ENCODE measurements at places on chromosomes 6 and 20. TPM values are rescaled to one million over a fixed set of nuclear protein-coding genes. Genes with fewer than 3 reads are reported as not detected.

Gene CST4
- not detected for total RNA-seq

Gene ADGRF5
- not detected for total RNA-seq

DNA sequence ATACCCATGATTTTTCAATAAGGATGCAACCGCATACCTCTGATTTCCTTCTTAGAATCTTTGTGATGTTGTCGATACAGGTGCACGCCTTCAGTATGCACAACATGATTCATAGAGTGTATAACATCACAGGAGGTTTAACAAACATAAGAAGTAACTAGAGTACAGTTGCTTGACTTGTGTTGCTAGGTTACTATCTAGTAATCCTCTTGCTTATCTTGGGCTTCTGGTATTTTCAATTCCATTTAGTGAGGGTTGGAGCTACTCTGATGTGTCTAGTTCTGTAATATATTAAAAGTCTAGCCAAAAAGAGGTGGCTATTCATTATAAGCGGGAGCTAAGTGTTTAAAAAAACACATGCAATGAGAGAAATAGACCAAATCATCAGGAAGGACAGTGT, 85.5 kb upstream of the TENT5A start:
- no peaks in the 10 kb centered on the region for H3K4me1 ChIP-seq
- DNase-seq = no peak
- no peaks in the 10 kb centered on the region for H3K36me3 ChIP-seq
- H3K27ac ChIP-seq = no peak overlapping the region

- DNase-seq = no peak
- peaks cover 3% of the 10 kb centered on the region for H3K36me3 ChIP-seq
- H3K27ac ChIP-seq = no peak overlapping the region
- peaks cover 3% of the 10 kb centered on the region for H3K4me1 ChIP-seq
Observed at GRCh38 chr6:143155681-143156080, 95.0 kb downstream of the AIG1 start.

Gene DCBLD1
- 1.4 TPM for total RNA-seq

Gene DOP1A
- total RNA-seq = 19.2 TPM

DNA sequence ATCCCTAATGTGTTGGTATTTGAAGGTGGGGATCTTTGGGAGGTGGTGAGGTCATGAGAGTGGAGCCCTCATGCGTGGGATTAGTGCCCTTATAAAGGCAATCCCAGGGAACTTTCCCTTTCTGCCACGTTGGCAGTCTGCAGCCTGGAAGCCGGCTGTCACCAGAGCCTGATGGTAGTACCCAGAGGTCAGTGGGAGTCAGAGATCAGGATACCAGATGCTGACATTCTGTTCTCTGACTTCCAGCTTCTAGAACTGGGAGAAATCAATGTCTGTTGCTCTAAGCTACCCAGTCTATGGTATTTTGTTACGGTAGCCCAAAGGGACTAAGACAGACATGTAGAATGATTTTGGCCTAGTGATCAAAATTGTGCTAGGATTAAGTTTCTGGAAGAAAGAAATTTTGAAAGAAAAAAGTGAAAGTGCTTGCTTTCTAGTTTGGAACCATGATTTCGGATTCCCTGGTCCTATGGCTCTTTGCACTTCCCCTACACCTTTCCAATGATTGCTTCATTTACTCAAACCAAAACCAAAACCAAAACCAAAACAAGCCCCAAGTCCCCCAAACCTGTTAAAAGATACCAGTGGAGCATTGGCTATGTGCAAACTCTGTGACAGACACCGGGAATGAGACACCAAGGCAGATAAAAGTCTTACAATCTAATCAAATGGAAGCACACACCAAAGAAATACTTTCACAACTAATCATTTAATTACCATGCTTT, 173.7 kb upstream of the ZNF217 start:
- no peak for DNase-seq
- no peaks in the 10 kb centered on the region for H3K27me3 ChIP-seq
- H3K4me1 ChIP-seq = peaks cover 2% of the 10 kb centered on the region
- H3K27ac ChIP-seq = no peak overlapping the region
- H3K36me3 ChIP-seq = no peaks in the 10 kb centered on the region
- no peak overlapping the region for H3K4me3 ChIP-seq

DNA sequence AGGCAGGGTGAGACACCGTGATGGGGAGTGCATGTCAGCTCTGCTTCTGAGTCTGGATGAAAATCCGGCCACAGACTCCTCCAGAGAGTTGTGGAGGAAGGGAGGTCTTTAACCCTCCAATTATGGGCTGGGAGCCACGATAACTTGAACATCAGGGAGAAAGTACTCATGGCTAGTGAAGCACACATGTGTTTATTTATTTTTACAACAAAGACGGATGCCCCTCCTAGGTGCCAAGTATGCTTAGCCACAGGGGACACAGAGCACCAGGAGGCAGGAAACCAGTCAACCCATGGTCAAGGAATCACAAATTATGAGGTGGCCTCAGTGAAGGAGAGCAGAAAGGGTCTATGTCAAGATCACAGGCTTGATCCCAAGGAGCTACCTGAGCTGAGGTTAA, 54.1 kb downstream of the ZNF217 start:
- H3K27me3 ChIP-seq = no peaks in the 10 kb centered on the region
- H3K4me3 ChIP-seq = no peak overlapping the region
- no peaks in the 10 kb centered on the region for H3K4me1 ChIP-seq
- DNase-seq = no peak
- H3K27ac ChIP-seq = no peak overlapping the region
- H3K36me3 ChIP-seq = peaks cover 4% of the 10 kb centered on the region

DNA sequence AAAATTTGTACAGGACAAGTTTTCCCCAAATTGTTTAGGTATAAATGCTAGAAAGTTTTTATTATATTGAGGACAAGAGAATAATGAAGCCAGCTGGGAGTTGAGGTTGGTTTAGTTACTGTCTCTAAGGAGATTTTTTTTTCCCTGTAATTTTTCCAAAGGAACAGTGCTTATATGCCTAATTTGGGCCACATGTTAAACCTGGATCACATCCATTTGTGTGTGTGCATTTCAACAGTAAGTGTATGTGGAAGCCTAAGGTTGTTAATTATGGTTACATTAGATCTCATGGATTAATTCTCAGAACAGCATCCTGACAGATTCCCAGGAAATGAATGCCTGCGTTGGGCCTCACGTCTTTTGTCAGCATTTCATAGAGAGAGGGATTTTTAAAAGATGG, 4.5 kb downstream of the IGF2R start:
- DNase-seq = no peak
- peak overlapping the region; percentile 57 for H3K27ac ChIP-seq
- H3K4me3 ChIP-seq = no peak overlapping the region

DNA sequence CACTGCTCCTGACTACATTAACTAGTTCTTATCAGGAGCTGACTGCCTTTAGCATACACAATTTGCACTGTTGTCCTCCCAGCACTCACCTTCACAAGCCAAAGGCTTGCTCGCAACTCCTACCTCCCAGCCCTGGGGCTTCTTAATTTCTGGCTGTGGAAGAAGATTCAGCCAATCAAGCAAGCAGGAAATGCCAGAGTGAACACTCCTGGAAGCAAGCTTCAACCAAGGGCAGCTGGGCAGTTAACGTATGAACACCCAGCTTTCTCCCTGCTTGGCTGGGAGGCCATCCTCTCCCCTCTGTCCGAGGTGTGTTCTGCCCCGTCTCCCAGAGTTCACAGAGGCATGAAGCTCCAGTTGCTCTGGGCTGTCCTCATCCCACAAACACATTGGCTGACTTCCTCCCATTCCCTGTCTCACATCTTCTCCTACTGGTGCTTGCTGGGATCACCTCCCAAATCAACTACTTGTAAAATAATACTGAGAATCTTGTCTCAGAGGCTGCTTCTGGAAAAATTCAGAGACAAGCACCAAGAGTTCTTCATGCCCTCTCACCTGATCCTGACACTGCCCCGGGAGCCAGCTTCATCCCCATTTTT, 15.3 kb upstream of the SRSF6 start:
- no peak overlapping the region for H3K27ac ChIP-seq
- H3K27me3 ChIP-seq = peaks cover 20% of the 10 kb centered on the region
- H3K4me3 ChIP-seq = no peak overlapping the region
- no peak for DNase-seq
- H3K36me3 ChIP-seq = no peaks in the 10 kb centered on the region
- peaks cover 2% of the 10 kb centered on the region for H3K4me1 ChIP-seq

DNA sequence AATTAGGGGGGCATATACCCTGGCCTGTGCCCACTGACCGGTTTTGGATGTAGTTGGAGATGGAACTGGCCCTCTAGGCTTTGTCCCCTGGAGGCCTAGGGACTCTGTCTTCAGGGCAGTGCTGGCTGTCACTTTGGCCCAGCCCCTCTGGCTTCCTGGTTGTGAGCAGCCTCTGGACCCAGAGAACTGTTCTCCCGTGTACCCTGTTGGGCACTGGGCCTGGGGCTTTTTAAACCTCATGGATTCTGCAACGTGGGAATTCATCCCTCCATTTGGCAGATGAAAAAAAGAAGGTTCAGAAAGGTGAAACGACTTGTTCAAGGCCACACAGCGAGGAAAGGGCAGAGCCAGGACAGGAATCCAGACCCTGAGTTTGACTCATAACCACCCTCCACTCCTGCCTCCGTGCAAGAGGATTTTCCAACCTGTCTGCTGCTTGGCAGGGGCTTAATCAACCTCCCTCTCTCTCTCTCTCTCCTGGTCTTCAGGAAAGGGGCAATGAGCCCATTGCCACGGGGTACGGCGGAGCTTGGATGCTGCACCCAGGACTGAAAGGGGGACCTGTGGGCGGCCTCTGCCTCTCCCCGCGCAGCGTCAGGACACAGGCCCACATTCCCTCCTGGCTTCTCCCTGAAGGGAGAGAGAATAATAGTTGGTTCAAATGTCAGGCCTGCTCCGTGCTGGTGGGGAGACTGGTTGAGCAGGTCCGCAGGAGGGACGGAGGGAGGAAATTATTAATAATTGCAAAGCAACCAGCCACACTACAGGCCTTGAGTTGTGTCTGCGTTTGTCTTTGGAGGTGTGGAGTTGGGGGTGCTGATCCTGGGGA, 56.0 kb downstream of the CEBPB start:
- H3K36me3 ChIP-seq = no peaks in the 10 kb centered on the region
- DNase-seq = no peak
- H3K27ac ChIP-seq = no peak overlapping the region
- peaks cover 11% of the 10 kb centered on the region for H3K27me3 ChIP-seq
- H3K4me1 ChIP-seq = peaks cover 4% of the 10 kb centered on the region

- peak overlapping the region; percentile 90 for H3K27ac ChIP-seq
- H3K27me3 ChIP-seq = no peaks in the 10 kb centered on the region
- peaks cover 7% of the 10 kb centered on the region for H3K36me3 ChIP-seq
- DNase-seq = peak; percentile 68
- peak overlapping the region; percentile 76 for H3K4me3 ChIP-seq
Observed at GRCh38 chr6:26286168-26286877, 78.7 kb upstream of the BTN3A2 start.

DNA sequence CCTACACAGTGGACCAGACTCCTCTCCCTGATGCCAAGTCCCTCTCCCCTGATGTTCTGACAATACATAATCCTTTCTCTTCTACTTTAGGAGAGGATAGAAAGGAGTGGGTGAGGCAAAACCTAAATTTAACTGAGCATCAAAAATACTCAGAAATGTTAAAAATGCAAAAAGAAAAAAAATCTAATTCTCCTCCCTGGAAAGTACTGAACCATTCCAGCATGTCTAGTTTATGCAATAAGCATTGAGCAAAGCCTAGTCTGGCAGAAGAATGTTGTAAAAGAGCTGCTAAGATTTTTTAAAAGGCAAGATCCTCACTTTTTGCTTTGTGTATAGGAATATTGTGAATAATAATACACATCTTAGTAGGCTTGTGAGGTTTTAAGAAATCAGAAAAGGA, 116.6 kb upstream of the STXBP5 start:
- H3K4me1 ChIP-seq = peaks cover 2% of the 10 kb centered on the region
- no peak overlapping the region for H3K27ac ChIP-seq
- no peak for DNase-seq
- no peaks in the 10 kb centered on the region for H3K36me3 ChIP-seq
- H3K27me3 ChIP-seq = peaks cover 9% of the 10 kb centered on the region

GRCh38 chr20:63980317-63980805, 571 bp upstream of the PRPF6 start:
- H3K27ac ChIP-seq = peak overlapping the region; percentile 92
- DNase-seq = no peak
- no peaks in the 10 kb centered on the region for H3K27me3 ChIP-seq
- peaks cover 13% of the 10 kb centered on the region for H3K36me3 ChIP-seq

DNA sequence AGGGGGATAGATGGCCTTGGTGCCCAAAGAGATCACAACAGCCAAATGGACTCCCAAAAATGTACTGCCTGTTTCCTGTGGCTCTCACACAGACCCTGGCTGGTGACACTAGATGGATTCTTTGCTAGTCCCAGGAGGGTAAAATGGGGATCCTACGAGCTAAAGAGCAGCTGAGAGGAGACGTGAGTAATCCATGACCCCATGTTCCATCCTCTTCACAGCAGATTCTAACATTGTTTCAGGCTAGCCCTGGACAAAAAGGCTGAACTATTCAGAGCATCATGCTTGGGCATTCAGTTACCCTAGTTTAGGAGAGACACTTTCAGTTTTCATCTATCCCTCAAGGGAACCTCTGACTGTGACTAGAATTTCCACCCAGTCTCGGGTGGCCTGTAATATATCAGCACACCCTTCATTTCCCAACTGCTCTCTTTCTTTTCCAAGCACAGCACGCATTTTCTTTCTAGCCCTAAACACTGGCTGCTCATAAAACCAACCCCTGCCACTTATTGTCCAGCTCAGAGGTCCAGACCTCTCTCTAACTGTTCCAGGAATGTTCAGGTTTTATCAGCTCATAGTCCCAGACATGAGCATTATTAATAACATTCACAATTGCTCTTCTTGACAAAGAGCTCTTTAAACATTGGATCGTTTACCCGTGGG, 48.5 kb downstream of the SLC22A1 start:
- no peak overlapping the region for H3K4me3 ChIP-seq
- H3K4me1 ChIP-seq = no peaks in the 10 kb centered on the region
- no peaks in the 10 kb centered on the region for H3K36me3 ChIP-seq
- H3K27me3 ChIP-seq = peaks cover 35% of the 10 kb centered on the region

DNA sequence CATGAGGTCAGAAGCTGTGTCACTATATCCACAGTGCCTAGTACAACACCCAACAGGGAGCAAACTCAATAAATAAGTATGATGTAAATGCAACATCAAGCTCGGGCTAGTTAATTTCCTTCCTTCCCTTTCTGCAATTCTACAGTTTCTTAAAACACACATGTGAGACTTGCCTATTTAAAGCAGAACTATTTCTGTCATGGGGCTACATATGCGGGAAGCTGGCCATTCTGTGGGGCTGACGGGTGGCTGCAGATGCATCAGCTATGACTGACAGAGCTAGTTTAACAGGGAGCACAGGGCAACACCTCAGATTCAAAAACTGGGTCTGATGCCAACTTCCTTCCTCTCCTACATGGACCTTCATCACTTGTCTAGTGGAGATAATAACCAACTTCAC, 118.1 kb upstream of the ENPP5 start:
- H3K36me3 ChIP-seq = no peaks in the 10 kb centered on the region
- no peaks in the 10 kb centered on the region for H3K4me1 ChIP-seq
- no peak for DNase-seq
- no peak overlapping the region for H3K27ac ChIP-seq

DNA sequence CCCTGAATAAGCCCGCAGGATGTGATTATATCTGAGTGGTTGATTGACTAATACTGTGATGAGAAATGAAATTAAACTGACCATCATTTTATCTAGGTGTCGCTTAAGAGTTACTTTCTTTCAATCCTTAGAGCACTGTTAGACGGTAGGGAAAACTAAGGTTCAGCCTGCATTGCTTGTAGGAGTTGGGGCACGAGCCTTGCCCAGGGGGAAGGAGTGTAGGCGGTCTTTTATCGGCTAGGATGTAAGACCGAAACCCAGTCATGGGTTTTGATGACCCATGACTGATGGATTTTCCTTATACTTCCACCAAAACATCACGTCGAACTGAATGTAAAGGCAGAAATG, 392 bp upstream of the TASP1 start:
- no peak for DNase-seq
- H3K36me3 ChIP-seq = peaks cover 2% of the 10 kb centered on the region
- H3K4me1 ChIP-seq = peaks cover 12% of the 10 kb centered on the region
- H3K4me3 ChIP-seq = peak overlapping the region; percentile 91

Gene CD93
- 2.1 TPM for total RNA-seq

Measured in T-helper 17 cell (primary cell).